ENCODE measurements at places on chromosomes 5 and 9.

DNA sequence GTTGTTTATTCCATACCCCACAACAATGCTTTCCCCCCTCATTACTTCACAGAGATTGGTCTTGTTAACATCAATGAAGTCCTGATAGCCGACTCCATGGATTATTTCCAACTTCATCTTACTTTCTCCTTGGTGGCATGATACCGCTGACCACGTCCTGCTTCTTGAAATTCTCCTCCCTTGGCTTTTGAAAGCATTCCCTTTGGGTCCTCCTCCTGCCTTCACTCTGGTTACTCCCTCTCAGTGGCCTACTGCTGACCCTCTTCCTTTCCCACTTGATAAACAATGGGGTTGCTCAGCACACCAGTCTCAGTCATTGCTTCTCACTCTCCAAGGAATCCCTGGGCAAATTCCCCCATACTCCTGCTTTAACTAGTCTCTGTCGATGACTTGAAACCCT is 283.9 kb downstream of the SEC61B start:
- DNase-seq, result no peak

GRCh38 chr5:151632524-151632923 is 41.4 kb upstream of the FAT2 start:
- no peak for DNase-seq

DNA sequence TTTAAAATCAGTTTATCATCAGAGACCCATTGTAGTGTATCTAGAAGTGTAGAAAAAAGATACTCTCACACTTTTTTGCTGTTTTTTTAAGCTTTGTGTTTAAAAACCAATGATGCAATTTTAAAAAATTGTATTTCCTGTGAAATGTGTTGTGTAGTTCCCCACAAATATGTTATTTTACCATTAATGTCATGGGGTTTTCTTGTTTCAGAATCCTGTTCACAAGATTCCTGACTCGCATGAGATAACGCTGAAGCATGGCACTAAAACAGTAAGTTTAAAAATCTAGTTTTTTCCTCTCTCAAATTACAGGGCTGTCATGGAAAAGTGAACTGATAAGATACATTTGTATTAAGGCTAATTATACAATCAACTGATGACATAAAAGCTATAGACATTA is 58.6 kb downstream of the WDR70 start:
- DNase-seq, result no peak

GRCh38 chr5:74629326-74629725 is 11.2 kb downstream of the ENC1 start:
- DNase-seq, result no peak

GRCh38 chr9:90961375-90961774 is 159.8 kb downstream of the SYK start:
- no peak for DNase-seq

DNA sequence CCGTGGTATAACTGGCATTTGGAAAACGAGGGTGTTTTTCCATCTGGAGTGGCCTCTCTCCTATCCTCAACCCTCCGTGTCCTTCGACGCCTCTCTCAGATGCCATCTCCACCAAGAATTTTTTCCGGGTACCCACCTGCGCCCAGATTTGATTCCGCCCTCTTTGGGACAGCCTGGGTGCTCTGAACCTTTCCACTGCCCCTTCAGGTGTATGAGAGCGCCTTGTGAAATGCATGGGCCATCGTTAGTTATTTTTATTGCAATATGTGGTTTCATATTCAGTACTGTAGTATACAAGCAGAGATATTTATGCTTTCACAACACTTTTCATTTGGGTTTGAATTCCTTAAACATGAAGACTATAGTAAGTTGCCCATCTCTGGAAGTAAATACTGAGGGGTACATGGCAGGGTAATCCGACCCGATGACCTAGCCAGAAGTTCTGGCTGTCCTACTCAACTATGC is 78.2 kb upstream of the IFNE start:
- DNase-seq, result no peak

GRCh38 chr5:142110046-142110531 is 1.5 kb downstream of the NDFIP1 start:
- DNase-seq, result no peak

GRCh38 chr5:168137265-168137664 is 154.2 kb upstream of the WWC1 start:
- DNase-seq, result no peak

DNA sequence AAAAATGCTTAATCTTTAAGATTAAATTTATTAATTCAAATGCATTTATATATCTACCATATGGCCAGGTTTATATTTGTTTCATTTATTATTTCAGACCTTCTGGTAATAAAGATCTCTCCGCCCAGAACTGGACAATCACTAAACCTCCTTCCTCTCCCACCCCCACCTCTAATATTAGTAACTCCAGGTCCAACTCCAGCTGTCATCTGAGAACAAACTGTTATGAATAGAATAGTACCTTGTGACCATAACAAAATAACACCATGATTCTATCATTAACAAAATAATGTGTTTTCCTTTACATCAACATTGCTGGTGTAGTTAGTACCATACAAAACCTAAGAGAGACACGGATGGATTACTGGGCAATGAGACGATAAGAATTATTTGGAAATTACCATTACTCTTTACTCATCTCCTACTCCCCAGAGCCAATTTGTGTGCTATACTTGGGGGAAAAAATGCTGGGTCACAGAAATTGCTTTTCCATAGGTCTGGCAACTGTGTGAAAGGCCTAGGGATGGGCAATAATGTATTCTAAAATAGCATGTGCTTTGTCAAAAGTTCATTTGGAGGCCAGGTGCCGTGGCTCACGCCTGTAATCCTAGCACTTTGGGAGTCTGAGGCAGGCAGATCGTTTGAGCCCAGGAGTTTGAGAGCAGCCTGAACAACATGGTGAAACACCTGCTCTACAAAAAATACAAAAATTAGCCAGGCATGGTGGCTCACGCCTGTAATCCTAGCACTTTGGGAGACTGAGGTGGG is 186.1 kb downstream of the ENC1 start:
- no peak for DNase-seq

- DNase-seq, result no peak
Observed at GRCh38 chr9:115085773-115086377, 32.1 kb downstream of the TNC start.

- DNase-seq, result no peak
Observed at GRCh38 chr5:73298772-73299630, 126.0 kb downstream of the TMEM174 start.

DNA sequence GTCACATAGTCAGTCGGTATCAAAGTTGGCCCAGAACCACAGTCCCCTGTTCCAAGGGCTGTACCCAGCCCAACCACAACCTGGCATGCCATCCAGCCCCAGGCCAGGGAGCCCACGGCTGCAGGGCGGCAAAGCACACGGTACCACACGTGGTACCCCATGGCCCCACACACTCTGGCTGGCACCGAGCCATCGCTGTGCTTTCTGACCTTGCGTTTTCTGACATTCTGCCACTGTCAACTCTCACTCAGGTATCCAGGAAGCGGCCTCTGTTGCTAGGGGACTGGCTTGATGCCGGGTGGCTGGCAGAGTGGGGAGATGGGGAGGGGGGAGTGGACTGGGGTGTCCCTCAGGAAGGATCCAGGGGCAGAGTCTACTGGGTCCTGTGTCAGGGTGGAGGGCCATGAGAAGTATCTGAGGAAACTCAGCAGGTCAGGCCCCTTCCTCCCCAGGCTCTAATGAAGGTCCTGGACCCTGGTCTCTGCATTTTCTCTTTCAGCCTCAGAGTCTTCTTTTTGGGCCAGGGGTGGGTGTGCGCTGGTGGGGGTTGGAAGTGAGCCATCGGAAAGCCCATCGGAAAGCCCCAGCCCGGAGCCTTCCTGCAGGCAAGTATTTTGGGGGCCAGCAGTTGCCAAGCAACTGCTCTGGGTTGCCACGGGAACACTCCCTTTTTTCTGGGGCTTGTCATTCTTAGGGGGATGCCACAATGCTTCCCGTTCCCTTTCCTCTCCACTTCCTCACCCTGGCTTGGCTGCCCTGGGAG is 21.0 kb upstream of the RALGDS start:
- DNase-seq, result no peak

- no peak for DNase-seq
Observed at GRCh38 chr9:130002320-130002719, 40.7 kb downstream of the FNBP1 start.

DNA sequence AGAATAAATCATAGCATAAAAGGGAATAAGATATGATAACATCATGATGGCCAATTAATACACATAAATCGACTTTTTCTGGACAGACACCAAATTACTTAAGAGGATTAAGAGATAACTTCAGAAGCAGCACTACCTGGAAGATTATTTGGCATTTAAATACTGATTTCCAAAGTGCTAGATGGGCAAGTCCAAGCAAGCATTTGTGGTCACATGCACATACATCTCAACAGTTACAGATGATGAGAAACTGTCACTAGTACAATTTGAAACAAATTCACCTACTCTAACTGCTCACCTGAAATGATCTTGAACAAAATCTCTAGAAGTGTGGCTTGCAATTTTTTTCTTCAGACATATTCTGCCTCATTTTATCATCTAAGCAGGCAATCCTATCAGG is 26.8 kb upstream of the RASGEF1C start:
- no peak for DNase-seq

DNA sequence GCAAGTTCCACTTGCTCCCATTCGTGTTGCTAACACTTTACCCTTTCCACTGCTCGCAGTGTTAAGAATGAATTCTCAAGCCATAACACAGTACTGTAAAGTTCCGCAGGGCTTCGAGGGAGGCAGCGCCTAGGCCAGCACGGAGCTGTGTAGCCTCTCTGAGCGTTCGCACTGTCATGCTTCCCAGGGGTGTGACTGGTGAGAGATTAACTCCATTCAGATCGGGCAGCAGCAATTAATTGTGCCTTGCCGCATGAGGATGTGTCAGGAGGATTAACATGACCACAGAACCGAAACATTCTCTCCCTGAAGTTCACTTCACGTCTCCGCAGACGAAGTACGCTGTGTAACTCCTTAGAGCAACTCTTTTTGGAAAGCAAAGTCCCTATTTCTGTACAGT is 23.2 kb downstream of the ZBTB34 start:
- no peak for DNase-seq

DNA sequence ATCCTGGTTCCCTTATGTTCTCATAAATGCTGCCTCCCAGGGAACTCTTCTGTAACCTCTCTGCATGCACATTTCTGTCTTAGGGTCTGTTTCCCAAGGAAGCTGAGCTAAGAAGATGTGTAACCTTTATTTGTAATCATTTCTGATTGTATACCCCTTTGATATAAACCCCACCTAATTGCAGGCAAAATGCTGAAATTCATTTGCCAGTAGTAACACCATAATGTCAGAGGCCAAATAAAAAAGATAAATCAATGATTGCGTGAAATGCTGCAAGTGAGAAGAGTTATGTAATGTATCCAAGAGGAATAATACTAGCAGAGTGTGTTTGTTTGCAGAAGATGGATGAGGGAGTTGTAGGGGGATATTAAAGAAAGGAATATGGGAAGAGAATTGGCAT is 822.6 kb upstream of the GRAMD2B start:
- DNase-seq, result no peak

GRCh38 chr5:128644863-128645262 is 106.8 kb upstream of the FBN2 start:
- DNase-seq, result no peak

GRCh38 chr5:90590-91547 is 1.1 kb upstream of the PLEKHG4B start:
- no peak for DNase-seq

- no peak for DNase-seq
Observed at GRCh38 chr5:6900247-6901227, 187.3 kb downstream of the TENT4A start.

DNA sequence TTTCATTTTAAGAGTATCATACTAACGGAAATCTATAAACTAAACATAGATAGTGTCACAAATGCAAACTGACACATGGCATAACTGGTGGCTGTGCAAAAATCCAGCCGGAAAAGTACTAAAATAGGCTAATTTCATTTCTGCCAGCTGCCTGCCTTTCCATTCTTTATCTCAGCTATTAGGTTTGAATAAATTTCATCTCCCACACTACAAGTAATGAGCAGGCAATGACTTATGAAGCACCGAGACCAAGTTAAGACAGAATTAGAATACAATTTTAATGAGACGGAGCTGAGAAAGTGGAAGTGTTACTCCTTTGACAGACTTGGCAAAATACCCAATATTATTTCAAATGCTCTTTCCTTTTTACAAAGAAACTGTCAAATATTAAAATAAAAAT is 258.8 kb upstream of the ZNF608 start:
- DNase-seq, result no peak

DNA sequence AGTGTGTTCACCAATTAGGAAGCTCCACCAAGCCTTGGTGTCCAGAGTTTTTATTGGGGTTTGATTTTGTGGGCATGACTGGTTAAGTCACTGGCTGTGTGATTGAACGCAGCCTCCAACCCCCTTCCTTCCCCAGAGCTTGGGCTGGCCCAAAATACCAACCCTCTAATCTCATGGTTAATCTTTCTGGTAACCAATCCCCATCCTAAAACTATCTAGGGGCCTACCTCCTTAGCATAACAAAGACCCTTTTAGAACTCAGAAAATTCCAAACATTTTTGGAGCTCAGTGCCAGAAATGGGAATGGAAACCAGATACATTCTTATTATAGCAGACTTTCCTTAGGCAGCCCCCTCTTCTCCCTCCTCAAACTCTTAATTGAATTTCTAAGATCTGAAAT is 35.9 kb upstream of the HRH2 start:
- DNase-seq, result no peak

DNA sequence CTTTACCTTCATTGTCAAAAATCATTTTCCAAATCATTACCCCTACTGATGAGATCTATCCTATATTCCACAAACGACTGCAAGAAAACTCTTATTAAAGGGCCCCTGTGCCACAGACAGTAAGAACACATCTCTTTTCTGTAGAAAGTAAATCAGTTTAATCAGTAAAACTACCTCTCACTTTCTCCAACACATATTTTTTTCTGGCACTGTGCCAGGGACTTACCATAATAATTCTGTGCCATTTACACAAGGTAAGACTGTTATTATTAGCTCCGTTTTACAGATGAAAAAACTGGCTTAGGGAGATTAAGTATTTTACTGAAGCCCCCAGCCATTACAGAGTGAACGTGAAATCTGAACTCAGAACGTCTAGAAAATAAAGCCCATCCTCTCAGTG is 587.0 kb upstream of the COX7C start:
- no peak for DNase-seq

GRCh38 chr5:112237456-112237855 is 181.6 kb downstream of the EPB41L4A start:
- DNase-seq, result no peak

DNA sequence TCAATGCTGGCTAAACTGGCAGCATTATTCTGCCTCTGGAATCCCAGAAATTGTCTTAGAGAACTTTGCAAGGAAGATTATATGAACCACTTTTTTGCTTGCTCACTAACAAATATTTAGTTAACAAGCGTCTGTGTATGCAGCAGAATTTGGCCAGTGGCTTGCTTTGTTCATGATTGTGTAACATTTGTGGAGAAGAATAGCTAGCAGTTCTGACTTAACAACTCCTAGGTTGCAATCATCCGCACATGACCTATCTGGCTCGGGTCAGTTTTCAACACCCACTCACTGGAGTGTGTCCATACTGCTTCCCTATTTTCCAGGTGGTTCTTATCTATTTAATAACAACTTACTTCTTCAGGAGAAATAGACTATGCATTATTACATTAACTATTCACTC is 98.5 kb downstream of the SNX18 start:
- DNase-seq, result no peak

Data from stimulated activated CD4-positive, alpha-beta T cell treated with anti-CD3 and anti-CD28 coated beads, TNF-alpha, amount 100 ng/mL, for 24 hours (primary cell).